Breast epithelium (tissue), 4 donors: ENCODE measurements at places on chromosomes 11 and 22. TPM values are rescaled to one million over a fixed set of nuclear protein-coding genes. Genes with fewer than 3 reads are reported as not detected.

NCF4 gene
- total RNA-seq, result 36.8 TPM

DNA sequence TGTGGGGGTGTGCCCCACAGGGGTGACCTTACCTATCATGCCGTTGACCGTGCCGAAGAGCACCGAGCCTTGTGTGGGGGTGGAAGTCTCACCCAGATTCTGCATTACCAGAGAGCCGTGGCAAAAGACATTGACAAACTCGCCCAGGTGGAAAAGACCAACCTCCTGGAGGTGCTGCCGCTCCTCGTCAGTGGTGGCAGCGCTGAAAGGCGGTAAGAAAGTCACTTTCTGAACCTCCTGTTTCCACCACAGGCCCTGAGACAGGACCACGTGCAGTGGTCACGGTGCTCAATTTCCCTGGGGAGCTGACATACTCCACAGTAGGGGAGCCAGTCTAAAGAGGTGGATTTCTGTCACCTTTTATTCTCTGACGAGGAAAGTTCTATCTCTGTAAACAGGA lies 7.4 kb upstream of the VWCE start:
- no peak for DNase-seq

DNA sequence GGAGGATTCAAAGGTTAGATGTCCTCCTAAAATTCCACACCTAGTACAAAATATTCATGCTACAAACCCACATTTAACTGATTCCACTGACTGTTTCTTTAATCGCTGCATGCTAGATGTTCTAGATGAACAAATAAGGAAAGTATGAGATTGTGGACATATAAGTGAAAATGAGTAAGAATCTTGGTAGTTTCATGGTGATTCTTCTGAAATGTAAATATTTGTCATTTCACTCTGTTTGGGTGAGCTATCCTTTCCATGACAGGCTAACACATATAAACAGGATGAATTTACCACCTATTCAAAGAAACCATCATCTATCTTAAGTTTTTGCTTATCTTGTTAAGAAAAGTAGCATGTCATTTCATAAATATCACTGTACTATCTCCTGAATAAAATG lies 14.8 kb downstream of the OR5B3 start:
- DNase-seq, result no peak

GRCh38 chr11:35617687-35618496 lies at the start of gene FJX1:
TSS of gene FJX1 (plus strand) at chr11:35618460. CDS start at chr11:35618637, 177 bp downstream.
- no peak for DNase-seq

GRCh38 chr11:72856551-72857345 lies 42.5 kb downstream of the ATG16L2 start:
- no peak for DNase-seq

BRSK2 gene
- total RNA-seq, result 0.15 TPM

DNA sequence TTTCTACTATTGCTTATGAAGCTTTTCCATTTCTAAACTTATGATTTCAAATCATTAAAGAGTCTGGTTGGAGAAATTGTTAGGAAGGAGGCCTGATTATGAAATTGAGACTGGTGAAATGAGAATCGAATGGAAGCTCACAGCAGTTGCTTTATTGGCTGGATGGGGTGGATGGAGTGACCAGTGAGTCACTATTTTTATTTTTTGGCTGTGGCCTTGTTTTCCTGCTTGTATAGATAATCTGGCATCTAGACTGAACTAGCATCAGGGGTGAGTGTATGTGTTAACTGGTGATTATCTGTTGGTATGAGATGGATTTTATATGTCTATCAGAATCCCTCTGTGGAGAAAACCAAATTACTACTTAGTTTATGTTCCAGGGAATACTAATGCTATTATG lies 36.2 kb downstream of the UVRAG start:
- DNase-seq, result no peak

GRCh38 chr11:83554876-83555275 lies 268.7 kb upstream of the CCDC90B start:
- DNase-seq, result no peak

BMAL1 gene
- total RNA-seq, result 57.5 TPM

GRCh38 chr11:119121811-119122124 lies 388 bp downstream of the HINFP start:
- DNase-seq, result no peak

DNA sequence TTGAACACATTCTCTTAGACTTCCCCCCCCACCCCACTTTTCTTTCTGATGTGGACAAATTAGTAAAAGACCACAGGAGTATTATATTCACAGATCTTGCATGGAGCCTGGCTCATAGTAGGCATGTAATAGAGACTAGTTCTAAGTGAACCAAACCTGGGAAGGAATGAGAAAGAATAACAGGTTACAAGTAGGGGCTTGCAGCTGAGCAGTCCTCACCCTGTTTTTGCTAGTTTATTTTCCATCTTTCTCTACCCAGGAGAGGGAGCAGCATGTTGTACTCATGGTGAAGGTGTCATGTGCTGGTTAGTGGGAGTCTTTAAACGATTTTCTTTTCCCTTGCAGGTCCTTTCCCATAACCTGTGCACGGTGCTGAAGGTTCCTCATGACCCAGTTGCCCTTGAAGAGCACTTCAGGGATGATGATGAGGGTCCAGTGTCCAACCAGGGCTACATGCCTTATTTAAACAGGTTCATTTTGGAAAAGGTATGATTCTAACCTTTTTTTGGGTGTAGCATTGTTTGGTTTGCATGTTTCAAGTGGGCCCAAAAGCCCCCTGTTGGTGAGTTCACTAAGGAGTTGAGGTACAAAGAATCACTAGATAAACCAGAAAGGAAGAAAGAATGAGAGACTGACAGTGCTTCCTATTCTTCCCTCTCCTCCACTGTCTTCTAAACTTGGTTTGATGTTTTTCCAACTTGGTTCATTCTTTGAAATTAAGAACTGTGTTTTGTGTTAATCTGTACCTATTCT lies 30.1 kb downstream of the SWAP70 start:
- no peak for DNase-seq

LRRC10B gene
- 1.5 TPM for total RNA-seq

GRCh38 chr22:17586831-17587440 lies 23.6 kb downstream of the SLC25A18 start:
- DNase-seq, result no peak

DNA sequence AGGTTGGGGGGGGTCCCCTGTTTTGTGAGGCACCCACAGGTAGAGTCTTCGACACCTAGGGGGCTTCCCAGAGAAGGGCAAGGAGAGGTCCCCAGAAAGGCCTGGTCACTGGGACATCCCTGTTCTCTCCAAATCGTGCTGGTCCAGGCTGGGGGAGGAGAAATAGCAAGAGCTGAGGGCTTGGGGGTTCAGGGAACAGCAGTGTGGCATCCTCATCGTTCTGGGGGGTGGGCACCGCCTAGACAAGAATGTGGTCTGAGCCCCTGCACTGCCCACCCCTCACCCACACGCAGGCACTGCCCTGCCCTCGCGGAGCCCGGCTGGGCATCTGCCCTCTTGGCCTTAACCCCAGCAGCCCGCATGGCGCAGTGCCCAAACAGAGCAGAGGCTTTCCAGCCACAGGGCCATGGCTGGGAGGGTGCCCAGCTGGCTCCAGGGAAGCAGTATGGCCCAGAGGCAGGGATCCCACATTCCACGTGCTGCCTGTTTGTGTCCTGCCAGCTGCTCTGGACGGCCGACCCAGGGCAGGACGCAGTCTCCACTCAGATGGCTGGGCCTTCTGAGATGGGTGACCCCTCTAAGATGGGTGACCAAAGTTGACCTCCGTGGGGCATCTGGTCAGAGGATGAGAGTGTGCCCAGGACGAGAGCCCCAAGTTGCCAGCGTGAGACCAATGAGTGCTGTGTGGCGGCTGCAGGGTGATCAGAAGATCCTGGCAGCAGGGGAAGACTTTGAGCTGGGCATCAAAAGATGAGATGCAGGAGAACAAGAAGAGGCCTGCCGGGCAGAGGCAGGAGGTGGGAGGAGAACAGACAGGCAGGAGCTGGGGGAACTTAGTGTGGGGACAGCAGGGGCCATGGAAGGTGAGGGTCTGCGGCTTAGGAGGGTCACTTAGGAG lies 14.4 kb downstream of the SCARF2 start:
- DNase-seq, result no peak

GRCh38 chr11:20050551-20051333 lies 109.5 kb downstream of the DBX1 start:
- DNase-seq, result peak; percentile 80

OR56A1 gene
- total RNA-seq, result not detected

- DNase-seq, result no peak
Observed at GRCh38 chr11:69534166-69534530, 52.7 kb downstream of the LINC01488 start.

APOBEC3G gene
- total RNA-seq, result 14.1 TPM

LMNTD2 gene
- 5.2 TPM for total RNA-seq
